ENCODE measurements at places on chromosomes 2 and 18. TPM values are rescaled to one million over a fixed set of nuclear protein-coding genes. Genes with fewer than 3 reads are reported as not detected.

- DNase-seq, result no peak
- no peaks in the 10 kb centered on the region for H3K36me3 ChIP-seq
- H3K4me3 ChIP-seq, result no peak overlapping the region
- H3K27ac ChIP-seq, result no peak overlapping the region
Measured at GRCh38 chr18:58805467-58806187, 59.0 kb upstream of the ZNF532 start.

GRCh38 chr2:218405086-218405745 lies 5.5 kb downstream of the CTDSP1 start:
- H3K27ac ChIP-seq, result peak overlapping the region; percentile 68
- peak overlapping the region; percentile 93 for H3K4me3 ChIP-seq
- no peaks in the 10 kb centered on the region for H3K36me3 ChIP-seq
- peaks cover 8% of the 10 kb centered on the region for H3K27me3 ChIP-seq

DNA sequence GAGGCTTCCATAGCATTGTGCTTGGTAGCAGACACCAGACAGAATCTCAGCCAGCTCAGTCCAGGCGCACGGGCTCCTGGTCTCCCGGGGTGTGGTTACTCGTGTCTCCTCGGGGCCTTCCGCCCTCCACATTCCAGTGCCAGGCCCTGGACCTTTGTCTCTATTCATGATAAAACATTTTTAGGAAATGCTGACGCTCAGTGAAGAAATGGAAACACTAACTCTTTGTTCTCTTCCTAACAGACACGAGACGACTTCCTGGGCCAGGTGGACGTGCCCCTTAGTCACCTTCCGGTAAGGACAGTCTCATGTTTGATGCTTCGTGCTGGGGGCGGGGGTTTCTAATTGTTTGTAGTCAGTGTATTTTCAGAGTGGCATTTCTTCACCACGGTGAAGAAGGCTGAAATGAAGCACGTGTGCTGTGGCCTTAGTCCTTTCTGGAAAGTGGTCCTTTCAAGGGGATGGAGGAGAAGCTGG lies 271.8 kb downstream of the NEDD4L start:
- DNase-seq, result no peak
- H3K27me3 ChIP-seq, result no peaks in the 10 kb centered on the region
- peaks cover 18% of the 10 kb centered on the region for H3K4me1 ChIP-seq

- H3K27me3 ChIP-seq, result no peaks in the 10 kb centered on the region
- H3K36me3 ChIP-seq, result no peaks in the 10 kb centered on the region
- H3K4me1 ChIP-seq, result no peaks in the 10 kb centered on the region
- H3K27ac ChIP-seq, result no peak overlapping the region
Measured at GRCh38 chr2:31246184-31246852, 12.4 kb downstream of the EHD3 start.

DNA sequence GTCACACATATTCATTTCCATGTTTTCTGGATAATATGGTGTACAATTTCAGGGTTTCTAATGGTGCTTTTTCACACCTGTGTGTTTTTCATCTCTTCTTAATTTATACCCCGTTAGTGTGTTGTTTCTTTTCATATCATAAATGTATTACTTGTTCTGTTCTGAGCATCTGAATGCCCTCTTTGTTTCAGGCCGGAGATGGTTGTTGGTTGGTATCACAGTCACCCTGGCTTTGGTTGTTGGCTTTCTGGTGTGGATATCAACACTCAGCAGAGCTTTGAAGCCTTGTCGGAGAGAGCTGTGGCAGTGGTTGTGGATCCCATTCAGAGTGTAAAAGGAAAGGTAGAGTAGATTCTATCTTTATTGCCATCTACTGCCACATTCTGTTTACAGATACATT lies 45.1 kb upstream of the TBR1 start:
- H3K27me3 ChIP-seq, result no peaks in the 10 kb centered on the region
- DNase-seq, result no peak
- no peak overlapping the region for H3K4me3 ChIP-seq
- peaks cover 3% of the 10 kb centered on the region for H3K36me3 ChIP-seq

DNA sequence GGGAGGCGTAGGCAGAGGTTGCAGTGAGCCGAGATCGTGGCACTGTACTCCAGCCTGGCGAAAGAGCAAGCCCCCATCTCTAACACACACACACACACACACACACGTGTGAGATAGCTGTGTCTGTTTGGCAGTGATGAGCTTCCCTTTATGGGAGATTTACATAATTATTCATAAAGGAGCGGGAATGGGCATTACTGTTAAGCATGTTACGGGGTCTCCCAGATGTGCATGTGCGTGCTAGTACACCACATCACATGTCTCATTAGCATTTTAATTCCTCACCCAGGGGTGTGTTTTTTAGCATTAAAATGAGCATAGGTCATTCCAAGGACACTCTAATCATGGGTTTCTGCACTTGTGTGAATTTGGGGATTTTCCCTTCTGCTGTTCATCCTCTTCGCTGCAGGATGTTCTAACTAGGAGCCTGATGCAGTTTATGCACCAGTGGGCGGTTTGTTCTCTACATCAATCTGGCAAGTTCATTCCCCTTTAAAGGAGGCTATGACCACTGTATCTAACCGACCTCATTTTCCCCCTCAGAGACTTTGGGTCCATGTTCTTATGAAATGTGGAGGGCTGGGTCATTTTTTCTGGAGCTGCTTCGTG lies 1.0 kb upstream of the FAM178B start:
- H3K36me3 ChIP-seq, result no peaks in the 10 kb centered on the region
- DNase-seq, result no peak
- H3K4me1 ChIP-seq, result no peaks in the 10 kb centered on the region
- H3K4me3 ChIP-seq, result no peak overlapping the region

- H3K36me3 ChIP-seq, result no peaks in the 10 kb centered on the region
- no peak for DNase-seq
- no peak overlapping the region for H3K27ac ChIP-seq
- H3K4me1 ChIP-seq, result no peaks in the 10 kb centered on the region
Measured at GRCh38 chr18:8212896-8213780, 396.1 kb upstream of the RAB12 start.

DNA sequence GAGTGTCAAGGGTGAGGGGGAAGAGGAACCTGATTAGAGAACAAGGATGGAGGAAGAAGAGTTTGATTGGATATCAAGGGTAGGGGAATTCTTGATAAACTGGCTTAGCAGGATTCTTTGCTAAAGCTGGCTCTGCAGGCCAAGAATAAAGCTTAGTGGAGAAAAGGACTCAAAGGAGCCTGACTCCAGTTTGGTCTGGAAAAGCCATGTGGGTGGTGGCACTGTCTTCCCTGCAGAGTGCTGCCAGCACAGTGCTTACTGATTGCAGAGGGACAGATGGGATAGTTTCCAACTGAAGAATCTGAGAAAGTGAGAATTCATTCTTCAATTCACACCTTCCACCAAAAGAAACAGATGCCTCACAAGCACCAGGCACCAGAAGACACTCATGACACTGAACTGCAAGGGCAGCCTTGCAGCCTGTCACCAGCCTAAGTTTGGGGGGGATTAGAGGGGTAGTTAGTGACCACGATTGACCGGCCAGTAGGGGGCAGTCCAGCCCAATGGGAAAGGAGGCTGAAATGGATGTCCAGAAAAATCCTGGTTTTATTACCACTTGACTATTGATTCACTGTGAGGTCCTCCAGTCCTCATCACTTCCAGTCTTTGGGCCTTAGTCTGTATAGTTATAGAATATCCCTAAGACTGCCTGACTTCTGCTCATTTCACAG lies 334.5 kb downstream of the SMAD2 start:
- no peak overlapping the region for H3K4me3 ChIP-seq
- H3K36me3 ChIP-seq, result no peaks in the 10 kb centered on the region
- H3K4me1 ChIP-seq, result no peaks in the 10 kb centered on the region
- no peak overlapping the region for H3K27ac ChIP-seq

DNA sequence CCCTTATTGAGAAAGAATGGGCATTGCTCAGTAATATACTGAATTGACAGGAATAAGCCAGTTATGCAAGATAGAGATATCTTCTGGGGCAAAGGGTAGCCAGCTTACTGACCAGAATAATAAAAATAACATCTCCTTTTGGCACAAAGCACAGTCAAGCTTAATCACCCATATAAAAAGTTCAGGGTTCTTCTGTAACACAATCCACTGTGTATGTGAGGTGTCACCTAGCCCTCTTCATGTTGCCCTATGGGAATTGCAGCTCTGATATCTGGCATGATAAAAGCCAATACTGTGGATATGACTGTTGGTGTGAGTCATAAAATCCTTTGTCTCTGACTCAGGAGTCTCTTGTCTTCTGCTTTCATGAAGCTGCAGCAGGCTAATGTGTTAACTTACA lies 90.8 kb downstream of the DSEL start:
- H3K36me3 ChIP-seq, result no peaks in the 10 kb centered on the region
- no peak overlapping the region for H3K4me3 ChIP-seq
- peak; percentile 4 for DNase-seq
- H3K27me3 ChIP-seq, result no peaks in the 10 kb centered on the region
- no peak overlapping the region for H3K27ac ChIP-seq

GRCh38 chr2:43462866-43463641 lies 132.8 kb downstream of the THADA start:
- H3K27ac ChIP-seq, result no peak overlapping the region
- DNase-seq, result no peak
- H3K36me3 ChIP-seq, result peaks cover 5% of the 10 kb centered on the region
- no peak overlapping the region for H3K4me3 ChIP-seq
- H3K4me1 ChIP-seq, result peaks cover 16% of the 10 kb centered on the region

- H3K36me3 ChIP-seq, result peaks cover 19% of the 10 kb centered on the region
- no peak overlapping the region for H3K4me3 ChIP-seq
- peaks cover 5% of the 10 kb centered on the region for H3K4me1 ChIP-seq
- peaks cover 11% of the 10 kb centered on the region for H3K27me3 ChIP-seq
Measured at GRCh38 chr2:12803607-12804006, 86.9 kb downstream of the TRIB2 start.

- DNase-seq, result no peak
- no peaks in the 10 kb centered on the region for H3K27me3 ChIP-seq
- no peak overlapping the region for H3K27ac ChIP-seq
- H3K4me3 ChIP-seq, result no peak overlapping the region
- H3K4me1 ChIP-seq, result no peaks in the 10 kb centered on the region
- H3K36me3 ChIP-seq, result no peaks in the 10 kb centered on the region
Measured at GRCh38 chr2:194562329-194562728, 1094.7 kb upstream of the SLC39A10 start.

GRCh38 chr2:215970425-215970824 lies 42.9 kb downstream of the MREG start:
- H3K27me3 ChIP-seq, result no peaks in the 10 kb centered on the region
- H3K27ac ChIP-seq, result peak overlapping the region; percentile 74
- H3K36me3 ChIP-seq, result peaks cover 9% of the 10 kb centered on the region
- H3K4me3 ChIP-seq, result peak overlapping the region; percentile 49

- H3K27me3 ChIP-seq, result peaks cover 6% of the 10 kb centered on the region
- H3K4me3 ChIP-seq, result no peak overlapping the region
- no peaks in the 10 kb centered on the region for H3K4me1 ChIP-seq
- no peak for DNase-seq
Measured at GRCh38 chr2:84285056-84285747, 173.9 kb downstream of the SUCLG1 start.

DNA sequence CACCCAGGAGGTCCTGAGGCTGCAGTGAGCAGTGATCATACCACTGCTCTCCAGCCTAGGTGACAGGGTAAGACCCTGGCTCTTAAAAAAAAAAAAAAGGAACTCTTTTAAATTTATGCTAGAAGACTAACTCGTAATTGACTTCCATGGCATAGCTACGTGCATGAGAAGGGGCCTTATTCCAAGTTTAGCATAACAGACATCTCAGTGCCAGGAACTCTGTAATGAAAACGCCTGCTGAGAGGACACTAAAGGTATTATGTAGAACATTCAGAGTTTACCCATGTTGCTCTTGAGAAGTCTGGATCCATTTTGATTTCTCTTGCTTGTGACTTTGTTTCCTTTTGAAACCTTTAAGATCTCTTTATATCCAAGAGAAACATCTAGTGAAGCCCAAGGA lies 276.0 kb downstream of the ZNF407 start:
- H3K4me3 ChIP-seq, result no peak overlapping the region
- H3K27ac ChIP-seq, result no peak overlapping the region
- no peaks in the 10 kb centered on the region for H3K36me3 ChIP-seq
- H3K27me3 ChIP-seq, result no peaks in the 10 kb centered on the region

DNA sequence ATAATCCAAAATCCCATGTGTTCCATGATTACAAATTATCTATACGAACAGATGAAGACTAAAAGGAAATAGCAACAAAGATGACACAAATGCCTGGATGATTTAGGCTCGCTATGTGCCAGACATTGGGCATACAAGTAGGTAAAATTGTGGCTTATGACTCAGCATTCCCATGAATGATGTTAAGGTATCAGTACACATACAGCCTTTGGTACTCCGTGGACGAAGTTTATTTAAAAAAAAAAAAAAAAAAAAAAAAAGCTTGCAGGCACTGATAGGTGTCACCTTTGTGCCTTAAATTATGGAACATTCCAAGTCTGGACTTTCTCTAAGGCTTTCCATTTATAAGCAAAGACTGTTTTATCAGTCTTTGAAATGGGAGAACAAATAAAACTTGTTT lies 2.7 kb downstream of the CHAC2 start:
- DNase-seq, result peak; percentile 7
- H3K36me3 ChIP-seq, result peaks cover 2% of the 10 kb centered on the region
- H3K4me1 ChIP-seq, result peaks cover 53% of the 10 kb centered on the region
- H3K4me3 ChIP-seq, result peak overlapping the region; percentile 91
- H3K27me3 ChIP-seq, result no peaks in the 10 kb centered on the region

- peaks cover 4% of the 10 kb centered on the region for H3K36me3 ChIP-seq
- peak overlapping the region; percentile 97 for H3K27ac ChIP-seq
- H3K4me3 ChIP-seq, result peak overlapping the region; percentile 91
- peaks cover 40% of the 10 kb centered on the region for H3K4me1 ChIP-seq
- peak; percentile 54 for DNase-seq
- no peaks in the 10 kb centered on the region for H3K27me3 ChIP-seq
Measured at GRCh38 chr18:35158728-35159450, 81.9 kb upstream of the ZNF397 start.

- no peak overlapping the region for H3K27ac ChIP-seq
- no peak overlapping the region for H3K4me3 ChIP-seq
- DNase-seq, result no peak
- H3K27me3 ChIP-seq, result peaks cover 4% of the 10 kb centered on the region
Measured at GRCh38 chr2:29983308-29983707, 61.9 kb upstream of the ALK start.

- H3K27me3 ChIP-seq, result no peaks in the 10 kb centered on the region
- no peak overlapping the region for H3K27ac ChIP-seq
- no peaks in the 10 kb centered on the region for H3K36me3 ChIP-seq
- H3K4me1 ChIP-seq, result no peaks in the 10 kb centered on the region
- H3K4me3 ChIP-seq, result no peak overlapping the region
Measured at GRCh38 chr2:188788621-188789020, 185.6 kb upstream of the COL3A1 start.

- peak overlapping the region; percentile 80 for H3K4me3 ChIP-seq
- no peak for DNase-seq
- H3K27ac ChIP-seq, result peak overlapping the region; percentile 24
- no peaks in the 10 kb centered on the region for H3K27me3 ChIP-seq
Measured at GRCh38 chr2:75709297-75709696, 1.4 kb downstream of the GCFC2 start.

- H3K36me3 ChIP-seq, result no peaks in the 10 kb centered on the region
- no peaks in the 10 kb centered on the region for H3K27me3 ChIP-seq
- DNase-seq, result no peak
- H3K4me1 ChIP-seq, result peaks cover 62% of the 10 kb centered on the region
- peak overlapping the region; percentile 83 for H3K4me3 ChIP-seq
Measured at GRCh38 chr2:97963079-97963406, 32.7 kb downstream of the TMEM131 start.

Gene CREG2
- total RNA-seq, result not detected

Gene SERPINB12
- not detected for total RNA-seq

Gene OSR1
- not detected for total RNA-seq

Gene C2orf74
- total RNA-seq, result 13.4 TPM

Gene NR4A2
- 36.1 TPM for total RNA-seq

Gene DSC2
- not detected for total RNA-seq

Gene NTSR2
- not detected for total RNA-seq

Gene RESP18
- total RNA-seq, result not detected

Gene UPP2
- not detected for total RNA-seq

Gene ST8SIA3
- total RNA-seq, result not detected

Gene CRACDL
- total RNA-seq, result 0.19 TPM

Gene IL18RAP
- 9.5 TPM for total RNA-seq

Gene DUSP19
- total RNA-seq, result 2.8 TPM

Gene DQX1
- total RNA-seq, result 1.5 TPM

Gene FSHR
- total RNA-seq, result not detected

Gene CIDEA
- total RNA-seq, result not detected

Gene RPIA
- 43.8 TPM for total RNA-seq

Measured in activated T-cell treated with anti-CD3 and anti-CD28 coated beads, Interleukin-2, amount 50 U/mL, for 72 hours (primary cell).